ENCODE measurements at places on chromosomes 7 and 10.

DNA sequence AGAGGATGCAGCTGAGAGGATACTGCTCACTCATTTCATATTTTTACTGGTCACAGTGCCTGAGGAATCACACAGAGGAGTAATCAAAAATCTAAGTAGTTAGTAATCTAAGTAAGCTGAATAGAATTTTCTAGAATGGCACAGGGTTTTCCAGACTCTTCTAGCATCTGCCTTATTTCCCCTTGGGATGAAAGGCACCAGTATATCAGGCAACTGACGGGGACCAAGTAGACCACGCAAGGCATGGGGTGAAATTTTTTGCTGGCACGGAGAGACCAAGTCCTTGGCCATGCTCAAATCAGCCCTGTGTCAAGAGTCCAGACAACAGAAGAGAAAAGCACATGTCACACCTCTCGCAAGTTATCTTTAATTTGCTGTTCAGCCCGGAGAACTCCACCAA is 14.2 kb downstream of the NCOA4 start:
- DNase-seq, result no peak

DNA sequence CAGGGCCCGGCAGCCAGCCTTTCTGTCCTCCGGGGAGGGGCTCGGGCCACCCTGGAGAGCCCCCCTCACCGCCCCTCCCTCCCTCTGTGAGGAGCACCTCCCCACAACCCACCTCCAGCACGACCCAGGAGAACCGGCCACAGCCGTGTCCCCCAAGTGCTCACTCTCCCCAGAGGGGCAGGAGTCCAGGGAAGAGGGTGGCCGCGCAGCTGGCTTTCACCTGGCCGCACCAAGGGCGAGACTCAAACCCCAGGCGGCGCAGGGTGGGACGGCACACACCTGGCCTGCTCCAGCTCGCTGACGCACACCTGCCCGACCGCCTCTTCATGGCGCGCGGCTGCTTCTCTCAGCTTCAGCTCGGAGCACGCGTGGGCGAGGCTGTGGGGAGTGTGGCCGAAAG is 73.4 kb downstream of the CFAP46 start:
- no peak for DNase-seq

DNA sequence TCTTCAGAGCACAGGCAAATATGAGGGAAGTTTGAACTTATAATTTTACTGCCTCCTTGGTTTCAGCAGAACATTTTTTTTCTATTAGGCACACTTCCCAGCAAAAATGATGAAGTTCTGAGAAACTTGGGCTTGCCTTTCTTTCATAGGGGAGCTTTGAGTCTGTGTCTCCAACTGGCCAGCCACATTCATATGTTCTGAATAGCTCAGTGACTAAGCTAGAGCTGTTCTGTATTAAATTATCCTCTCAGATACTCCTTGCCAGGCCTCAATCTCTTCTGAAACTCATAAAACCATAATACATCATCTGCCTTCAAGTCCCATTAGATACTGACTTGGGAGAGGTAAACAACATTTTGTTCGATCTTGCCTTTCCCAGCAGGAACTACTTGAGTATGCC is 476.5 kb downstream of the GPAM start:
- DNase-seq, result no peak

GRCh38 chr10:97650726-97651125 is 10.3 kb downstream of the PI4K2A start:
- no peak for DNase-seq

DNA sequence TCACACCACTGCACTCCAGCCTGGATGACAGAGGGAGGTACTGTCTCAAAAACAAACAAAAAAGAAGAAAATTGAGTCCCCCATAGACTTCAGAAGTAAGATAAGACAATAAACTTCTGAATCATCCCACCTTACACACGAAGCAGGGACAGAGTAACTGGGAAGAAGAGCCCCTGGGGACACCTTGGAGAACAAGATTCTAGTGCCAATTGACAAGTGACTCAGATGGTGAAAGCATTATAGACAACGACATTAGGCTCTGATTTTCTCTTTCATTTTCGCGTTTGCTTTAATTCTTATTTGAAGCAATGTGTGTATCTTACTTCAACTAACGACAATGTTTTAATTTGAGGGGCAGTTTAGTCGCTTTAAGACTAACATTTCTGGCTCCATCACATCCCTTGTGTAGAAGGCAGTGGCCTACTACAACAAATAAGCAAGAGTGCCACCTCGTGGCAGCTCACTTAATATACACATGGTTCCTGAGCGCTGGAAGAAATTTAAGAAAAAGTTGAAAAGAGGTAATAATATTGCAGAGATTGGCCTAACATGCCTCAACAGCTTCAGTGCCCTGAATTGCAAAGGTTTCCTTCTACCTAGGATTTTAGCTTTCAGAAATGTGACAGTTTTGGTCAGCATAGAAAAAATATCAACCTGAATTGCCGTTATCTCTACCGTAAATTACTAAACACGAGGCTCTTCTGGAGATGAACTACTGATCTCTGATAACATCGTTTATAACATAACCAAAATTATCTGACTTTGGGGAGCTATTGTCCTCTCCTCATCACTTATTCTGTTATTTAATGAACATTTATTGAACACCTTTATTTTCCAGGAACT is 36.7 kb downstream of the ASNS start:
- DNase-seq, result peak; percentile 58

DNA sequence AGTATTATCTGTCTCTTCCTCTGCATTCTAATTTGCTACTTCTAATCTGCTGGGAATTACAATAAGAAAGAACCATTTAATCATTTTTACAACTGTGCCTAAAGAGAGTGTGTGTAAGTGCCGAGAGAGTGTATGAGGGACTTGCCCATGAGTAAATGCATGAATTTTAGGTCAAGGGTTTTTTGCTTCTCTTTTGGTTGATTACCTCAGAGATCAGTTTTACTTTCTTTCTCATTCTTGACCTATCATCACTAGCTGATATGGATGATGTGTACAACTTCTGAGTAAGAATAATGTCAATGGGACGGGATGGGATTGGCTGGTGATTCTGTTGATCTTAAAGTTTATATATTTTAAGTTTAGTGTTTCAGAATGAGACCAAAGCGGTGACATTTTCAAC is 47.8 kb downstream of the IKZF1 start:
- DNase-seq, result no peak

DNA sequence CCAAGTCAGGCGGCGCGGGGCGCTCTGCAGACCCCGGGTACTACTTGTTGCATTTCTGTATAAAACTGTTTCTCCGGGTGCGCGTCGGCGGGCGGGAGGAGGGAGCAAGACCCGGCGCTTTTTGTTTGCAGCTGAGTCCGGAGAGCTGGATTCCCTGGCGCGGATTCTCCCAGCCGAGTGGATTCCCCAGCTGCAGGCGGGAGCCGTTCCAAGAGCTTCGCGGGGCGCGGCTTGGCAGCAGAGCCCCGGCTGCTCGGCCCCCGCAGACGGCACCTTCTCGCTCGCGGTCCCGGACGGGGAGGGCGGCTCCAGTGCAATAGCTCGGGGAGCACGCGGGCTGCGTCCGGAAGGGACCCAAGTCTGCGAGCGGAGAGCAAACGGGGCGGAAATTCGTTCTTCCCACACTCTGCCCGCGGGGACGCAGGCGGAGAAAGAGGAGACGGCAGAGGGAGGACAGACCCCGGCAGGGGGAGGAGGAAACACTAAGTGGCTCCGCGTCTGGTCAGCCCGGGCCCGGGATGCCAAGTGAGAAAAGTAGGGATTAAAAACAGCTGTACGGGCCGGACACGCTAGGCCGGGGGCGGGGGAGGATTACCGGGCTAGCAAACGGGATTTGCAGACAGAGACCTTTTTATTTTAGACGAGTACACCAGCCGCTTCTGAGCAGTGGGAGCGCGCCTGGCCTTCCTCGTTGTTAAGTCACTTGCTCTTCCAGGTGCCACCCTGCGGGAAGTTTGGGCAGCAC is at the start of gene TRIL:
Gene TRIL (minus strand): TSS at position 96 of the 745 bp plus-strand sequence. CDS start 284 bp downstream, outside the sequence.
- no peak for DNase-seq

- no peak for DNase-seq
These were observed 11.7 kb upstream of the GATAD1 start for GRCh38 chr7:92435542-92435941.

DNA sequence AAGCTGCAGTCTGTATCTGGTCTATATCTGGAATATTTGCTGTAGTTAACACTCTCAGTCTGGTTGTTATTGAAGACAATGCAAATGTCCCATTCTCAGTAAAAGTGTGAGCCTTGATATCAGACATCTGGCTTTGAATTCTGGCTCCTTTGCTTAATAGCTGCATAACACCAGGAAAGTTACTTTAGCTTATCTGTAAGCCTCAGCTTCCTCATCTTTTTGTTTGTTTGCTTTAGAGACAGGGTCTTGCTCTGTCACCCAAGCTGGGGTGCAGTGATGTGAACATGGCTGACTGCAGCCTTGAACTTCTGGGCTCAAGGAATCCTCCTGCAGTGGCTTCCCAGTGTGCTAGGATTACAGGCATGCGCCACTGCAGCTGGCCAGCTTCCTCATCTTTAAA is 41.3 kb downstream of the CNNM2 start:
- no peak for DNase-seq

DNA sequence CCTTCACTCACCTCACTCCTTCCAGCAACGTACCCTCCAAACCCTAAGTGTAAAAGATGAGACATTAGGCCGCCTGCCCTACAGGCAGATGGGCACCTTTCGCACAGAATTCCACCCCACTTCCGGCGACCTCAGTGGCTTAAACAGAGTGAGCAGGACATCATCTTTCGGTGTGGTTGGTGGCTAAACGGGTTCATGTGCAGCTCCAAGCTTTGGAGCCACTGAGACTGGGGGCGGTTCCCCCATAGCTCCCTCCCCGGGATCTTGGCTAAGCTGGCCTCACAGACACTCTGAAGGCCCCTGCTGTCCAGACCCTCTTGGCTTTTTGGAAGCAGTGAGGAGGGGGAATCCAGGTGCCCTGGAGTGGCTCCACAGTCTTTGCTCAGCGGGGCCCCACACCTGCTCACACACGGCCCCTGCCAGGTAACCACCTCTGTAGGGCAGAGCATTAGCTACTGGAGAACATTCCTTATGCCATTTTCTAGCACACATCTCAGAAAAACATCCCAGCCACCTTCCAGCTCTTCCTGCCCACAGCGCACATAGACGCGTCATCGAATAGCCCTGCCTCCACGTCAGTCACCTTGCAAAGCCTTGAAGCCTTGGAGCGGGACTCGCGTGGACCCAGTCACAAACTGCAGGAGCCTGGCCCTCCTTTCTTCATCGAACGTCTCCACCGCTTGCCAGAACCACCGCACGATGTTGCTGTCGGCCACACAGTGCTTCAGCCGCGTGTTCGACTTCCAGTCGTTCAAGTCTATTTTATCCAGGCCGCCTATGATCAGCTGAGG is 108.8 kb downstream of the SMURF1 start:
- DNase-seq, result no peak

DNA sequence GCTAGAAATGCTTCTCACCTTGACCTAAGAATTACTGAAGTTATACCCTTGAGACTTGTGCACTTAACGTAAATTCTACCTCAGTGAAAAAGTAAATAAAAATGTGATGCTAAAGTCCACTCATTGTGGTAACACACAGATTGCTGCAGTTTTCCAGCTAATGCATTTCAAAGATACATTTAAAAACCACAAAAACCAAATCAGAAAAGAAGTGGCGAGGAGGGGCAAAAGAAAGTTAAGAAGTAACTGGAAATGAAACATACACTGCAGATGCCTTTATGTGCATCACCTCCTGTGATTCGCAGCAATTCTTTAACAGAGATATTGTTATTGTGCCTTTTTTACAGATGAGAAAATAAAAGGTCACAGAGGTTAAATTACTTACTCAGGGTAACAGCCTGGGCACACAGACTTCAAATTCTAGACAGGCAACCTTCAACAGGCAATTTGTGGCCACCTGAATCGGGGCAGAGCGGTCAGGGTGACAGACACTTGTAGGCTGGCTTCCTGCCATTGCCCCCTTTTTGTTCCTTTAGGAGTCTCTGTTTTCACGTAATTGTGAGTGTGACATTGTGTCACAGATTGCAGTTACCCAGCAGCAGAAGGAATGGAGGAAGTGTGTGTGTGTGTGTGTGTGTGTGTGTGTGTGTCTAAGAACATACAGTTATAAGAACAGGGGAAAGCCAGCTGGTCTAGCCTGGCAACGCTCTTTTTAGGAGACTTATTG is 1.9 kb downstream of the WIPF3 start:
- no peak for DNase-seq

GRCh38 chr10:70931168-70931815 is 42.9 kb upstream of the PCBD1 start:
- no peak for DNase-seq

GRCh38 chr10:104331208-104331838 is 6.9 kb downstream of the ITPRIP start:
- DNase-seq, result no peak

GRCh38 chr10:119415536-119416503 is 126.7 kb downstream of the RGS10 start:
- DNase-seq, result no peak

DNA sequence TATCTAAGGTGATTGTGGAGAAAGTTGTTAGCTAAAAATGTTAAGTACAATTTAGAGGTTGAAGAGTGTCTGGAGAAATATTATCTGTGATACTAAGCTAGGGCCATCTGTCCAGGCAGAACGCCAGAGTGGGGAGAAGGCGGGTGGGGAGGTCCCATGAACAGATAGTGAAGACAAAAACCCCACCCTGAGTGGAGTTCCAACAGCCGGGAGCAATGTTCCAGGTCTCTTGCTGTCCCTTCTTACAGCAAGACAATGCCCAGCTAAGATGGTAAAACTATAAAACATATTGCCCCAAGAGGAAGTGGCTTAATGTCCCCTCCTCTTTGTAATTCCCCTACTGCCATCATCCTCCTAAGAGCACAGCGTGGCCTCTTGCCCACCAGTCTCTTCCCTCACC is 10.4 kb upstream of the IL15RA start:
- no peak for DNase-seq

DNA sequence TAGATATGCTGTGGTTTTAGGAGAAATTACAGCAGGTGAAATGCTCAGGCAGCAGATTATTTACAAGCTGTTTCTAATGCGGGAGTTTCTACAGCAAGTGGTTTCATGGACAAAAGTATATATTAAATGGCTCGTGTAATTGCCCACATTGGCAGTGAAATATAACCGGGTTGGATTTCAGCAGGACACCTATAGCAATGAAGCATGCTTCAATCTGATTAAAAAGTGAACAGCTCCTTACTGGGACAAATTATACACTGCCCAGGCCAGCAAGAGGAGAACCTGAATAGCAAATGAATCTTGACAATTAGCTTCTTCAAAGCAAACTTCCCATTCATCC is 35.2 kb upstream of the LYZL1 start:
- DNase-seq, result no peak

GRCh38 chr10:75904499-75905283 is 473.3 kb downstream of the LRMDA start:
- DNase-seq, result no peak

GRCh38 chr7:88269586-88269985 is 37.1 kb downstream of the STEAP4 start:
- DNase-seq, result no peak

DNA sequence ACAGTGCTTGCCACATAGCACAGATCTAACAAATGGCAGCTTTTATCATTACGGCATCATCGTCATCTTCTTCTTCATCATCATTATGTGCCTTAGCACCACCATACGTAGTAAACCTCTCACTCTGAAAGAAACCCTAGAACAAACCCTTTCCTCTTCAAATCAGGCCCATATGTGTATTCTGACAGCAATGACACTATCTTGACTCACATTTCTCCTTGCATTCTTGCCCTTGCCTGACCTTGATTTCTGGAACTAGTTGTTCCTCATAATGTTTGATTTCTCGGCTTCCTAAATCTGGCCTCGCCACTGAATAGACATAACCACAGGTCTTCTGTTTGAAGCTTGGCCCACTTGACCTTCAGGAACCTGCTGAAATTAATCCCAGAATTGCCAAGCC is 115.3 kb downstream of the DGKI start:
- no peak for DNase-seq

GRCh38 chr10:72257051-72257892 is 16.5 kb upstream of the DDIT4 start:
- DNase-seq, result no peak

- no peak for DNase-seq
These were observed 48.0 kb upstream of the MSRB2 start for GRCh38 chr10:23047201-23048050.

Measured in NCI-H2029 treated with DMSO at 0.1 percent for 48 hours (cell line).